ENCODE measurements at places on chromosomes 1 and 21.

DNA sequence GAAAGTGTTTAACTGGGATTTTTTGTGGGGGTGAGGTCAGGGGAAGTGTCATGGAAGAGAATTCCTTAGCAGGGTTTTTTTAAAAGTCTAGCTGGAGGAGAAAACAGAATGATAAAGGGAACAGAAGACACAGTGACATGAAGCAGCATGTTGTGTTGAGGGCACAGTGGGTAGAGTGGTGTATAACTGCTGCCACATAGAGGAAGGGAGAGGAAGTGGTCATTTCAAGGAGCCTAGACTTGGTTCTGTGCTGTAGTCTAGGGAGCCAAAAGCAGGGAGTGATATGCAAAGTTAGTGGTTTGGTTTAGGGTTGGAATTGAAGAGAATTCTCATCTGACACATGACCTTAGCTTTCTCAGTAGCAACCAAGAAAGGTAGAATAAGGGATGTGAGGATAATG lies 10.2 kb downstream of the EEIG2 start:
- DNase-seq, result peak; percentile 32

GRCh38 chr1:53552981-53553733 lies 94.0 kb downstream of the DMRTB1 start:
- no peak for DNase-seq

GRCh38 chr21:34129901-34130715 lies 56.7 kb downstream of the MRPS6 start:
- DNase-seq, result no peak

- peak; percentile 70 for DNase-seq
Measured at GRCh38 chr1:203271018-203271743, 34.1 kb upstream of the BTG2 start.

DNA sequence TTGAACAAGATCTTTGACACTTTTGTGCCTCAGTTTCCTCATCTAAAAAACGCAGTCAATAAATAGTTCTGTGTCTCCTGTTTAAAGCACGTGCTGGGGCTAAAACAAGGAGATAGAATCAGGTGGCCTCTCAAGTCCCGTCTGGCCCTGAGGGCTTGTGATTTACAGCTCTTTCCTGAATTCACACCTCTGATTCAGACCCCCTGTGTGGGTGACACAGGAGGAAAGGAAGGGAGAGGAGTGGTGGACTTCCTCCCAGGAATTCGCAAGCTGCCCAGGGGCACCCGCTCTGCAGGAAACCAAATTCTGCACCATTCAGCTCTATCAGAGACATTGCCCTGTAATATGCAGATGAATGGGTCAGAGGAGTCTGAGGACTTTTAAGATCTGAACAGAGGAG lies 5.2 kb upstream of the PRR9 start:
- no peak for DNase-seq

- no peak for DNase-seq
Measured at GRCh38 chr1:43443197-43443946, 10.4 kb downstream of the HYI start.

DNA sequence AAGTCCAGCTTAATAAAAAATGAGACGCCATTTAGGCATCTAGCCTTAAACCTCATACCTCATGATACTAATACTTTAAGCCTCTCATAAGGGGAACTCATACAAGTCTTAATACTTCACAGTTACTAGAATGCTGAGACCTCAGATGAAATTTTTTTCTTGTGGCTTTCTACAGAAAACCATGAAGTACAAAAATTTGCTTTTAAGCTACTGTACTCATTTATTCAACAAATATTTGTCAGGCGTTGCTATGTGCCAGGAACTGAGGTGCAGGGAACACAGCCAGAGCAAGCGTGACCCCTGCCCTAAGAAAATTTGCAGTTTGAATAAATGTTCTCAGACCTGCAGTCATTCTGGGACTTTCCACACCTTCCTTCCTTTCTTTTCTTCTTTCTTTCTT lies 150.6 kb downstream of the MRPL39 start:
- DNase-seq, result peak; percentile 18

DNA sequence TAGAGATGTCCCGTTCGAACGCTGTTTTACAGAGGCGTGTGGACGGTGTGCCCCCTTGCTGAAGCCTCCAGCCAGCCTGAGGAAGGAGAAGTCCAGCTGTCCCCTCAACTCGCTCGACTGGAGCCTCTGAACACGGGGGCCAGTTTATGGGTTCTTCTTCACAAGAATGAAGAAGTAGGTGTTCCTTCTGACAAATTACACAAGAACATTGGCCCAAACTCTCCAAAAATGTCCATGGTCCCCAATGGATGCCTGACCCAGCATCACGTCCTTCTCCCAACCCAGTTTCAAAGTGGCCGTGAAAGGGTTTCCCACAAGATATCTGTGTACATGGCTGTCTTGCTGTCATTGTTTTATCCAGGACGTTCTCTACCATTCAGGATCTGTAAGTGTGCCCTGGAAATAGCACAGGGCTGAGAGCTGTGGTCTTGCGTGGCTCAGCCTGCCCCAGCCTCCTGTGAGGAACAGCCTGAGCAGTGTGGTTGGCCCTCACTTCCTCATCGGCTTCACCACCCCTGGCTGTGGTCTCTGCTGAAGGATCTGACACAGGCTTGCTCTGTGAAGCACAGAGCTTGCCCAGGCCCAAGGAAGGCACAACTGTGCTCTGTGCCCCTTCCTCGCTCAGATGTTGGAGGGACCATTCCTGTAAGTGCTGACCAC lies 1.0 kb upstream of the S100B start:
- peak; percentile 72 for DNase-seq

DNA sequence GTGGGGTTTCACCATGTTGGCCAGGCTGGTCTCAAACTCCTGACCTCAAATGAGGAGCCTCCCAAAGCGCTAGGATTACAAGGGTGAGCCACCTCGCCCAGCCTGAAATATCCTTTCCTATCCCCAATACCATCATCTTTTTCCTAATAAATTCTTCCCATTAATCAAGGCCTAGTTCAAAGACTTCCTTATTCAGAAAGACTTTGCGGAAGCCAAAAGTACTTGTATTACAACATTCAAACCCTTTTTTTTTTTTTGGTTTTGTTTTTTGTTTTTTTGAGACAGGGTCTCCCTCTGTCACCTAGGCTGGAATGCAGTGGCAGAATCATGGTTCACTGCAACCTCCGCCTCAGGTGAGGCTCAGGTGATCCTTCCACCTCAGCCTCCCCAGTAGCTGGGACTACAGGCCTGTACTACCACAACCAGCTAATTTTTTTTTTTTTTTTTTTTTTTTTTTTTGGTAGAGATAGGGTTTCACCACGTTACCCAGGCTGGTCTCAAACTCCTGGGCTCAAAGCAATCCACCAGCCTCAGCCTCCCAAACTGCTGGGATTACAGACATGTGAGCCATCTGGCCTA lies 7.6 kb downstream of the SLC19A2 start:
- no peak for DNase-seq

DNA sequence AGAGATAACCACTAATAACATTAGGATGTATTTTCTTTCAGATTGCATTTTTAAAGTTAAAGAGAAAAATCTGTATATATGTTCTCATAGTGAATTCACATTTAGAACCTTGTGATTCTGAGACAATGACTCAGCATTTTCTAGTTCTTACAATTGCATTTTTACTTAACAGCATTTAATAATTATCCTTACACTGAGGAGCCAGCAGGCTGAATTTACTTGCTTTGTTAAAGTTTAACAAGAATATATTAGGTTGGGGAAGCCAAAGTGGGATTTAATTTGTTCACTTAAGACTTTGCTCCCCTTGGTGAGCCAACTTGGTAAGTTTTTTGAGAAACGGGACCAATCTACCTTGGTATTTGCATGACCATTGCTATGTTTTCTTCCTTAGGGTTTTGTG lies 4.5 kb downstream of the PATJ start:
- DNase-seq, result no peak

GRCh38 chr1:177091040-177091439 lies 73.5 kb downstream of the ASTN1 start:
- DNase-seq, result no peak

GRCh38 chr1:221334062-221334461 lies 407.8 kb downstream of the DUSP10 start:
- no peak for DNase-seq

- DNase-seq, result peak; percentile 24
Measured at GRCh38 chr1:76868916-76869315, 1.6 kb downstream of the ST6GALNAC5 start.

- DNase-seq, result no peak
Measured at GRCh38 chr1:239805851-239806772, 285.6 kb upstream of the FMN2 start.

DNA sequence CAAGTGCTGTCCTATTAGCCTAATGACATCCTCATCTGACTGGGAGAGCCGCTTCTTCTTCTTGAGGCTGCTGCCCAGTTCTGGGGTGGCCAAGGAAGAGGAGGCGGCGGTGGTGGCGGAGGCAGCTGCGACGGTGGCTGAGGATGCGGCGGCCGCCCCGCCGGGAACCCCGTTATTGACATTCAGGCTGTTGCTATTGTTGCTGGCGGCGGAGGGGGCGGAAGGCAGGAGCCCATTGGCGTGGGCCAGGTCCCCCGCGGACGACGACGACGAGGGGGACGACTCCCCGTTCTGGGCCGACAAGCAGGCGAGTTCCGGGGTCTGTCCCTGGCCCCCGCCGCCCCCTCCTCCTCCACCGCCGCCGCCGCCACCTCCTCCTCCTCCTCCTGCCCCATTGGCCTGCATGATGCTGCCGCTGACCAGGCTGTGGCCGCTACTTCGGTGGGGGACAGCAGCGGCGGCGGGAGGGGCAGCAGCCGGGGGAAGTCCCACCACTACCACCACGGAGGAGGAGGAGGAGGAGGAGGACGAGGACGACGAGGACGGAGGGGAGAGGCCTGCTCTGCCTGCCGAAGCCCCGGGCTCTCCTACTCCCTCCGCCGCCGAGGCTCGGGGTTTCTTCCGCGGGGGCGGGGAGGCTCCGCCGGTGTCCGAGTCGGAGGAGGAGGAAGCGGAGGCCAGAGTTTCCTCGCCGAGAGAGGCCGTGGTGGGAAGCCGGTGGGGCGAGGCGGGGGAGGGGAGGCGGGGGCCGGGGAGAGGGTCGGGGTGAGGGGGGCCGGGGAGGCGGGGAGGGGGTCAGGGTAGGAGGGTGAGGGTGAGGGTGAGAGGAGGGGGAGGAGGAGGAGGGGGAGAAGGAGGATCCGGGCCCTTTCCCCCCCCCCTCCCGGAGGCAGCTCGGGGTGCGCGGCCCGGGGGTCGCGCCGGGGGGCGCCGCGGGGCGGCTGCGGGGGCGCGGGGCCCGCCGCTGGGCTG lies 610 bp downstream of the WDR26 start:
- DNase-seq, result peak; percentile 57

DNA sequence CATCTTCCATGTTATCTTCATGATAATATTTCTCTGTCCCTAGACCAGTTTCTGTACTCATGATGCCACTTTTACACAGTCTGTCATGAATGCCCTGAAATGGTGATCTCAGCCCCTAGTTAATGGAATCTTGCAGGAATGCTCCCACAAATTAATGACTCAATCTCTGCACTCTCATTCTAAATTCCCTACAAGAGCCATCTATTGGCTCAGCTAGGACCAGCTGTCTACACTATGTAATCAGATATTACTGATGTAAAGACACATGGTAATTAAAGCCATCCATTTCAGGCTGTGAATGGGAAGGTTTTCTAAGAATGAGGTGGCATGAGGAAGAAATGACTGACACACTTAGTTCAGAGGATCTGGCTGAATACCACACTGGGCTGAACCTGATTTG lies 199.1 kb upstream of the KCND3 start:
- DNase-seq, result no peak

GRCh38 chr1:3505161-3505560 lies 50.7 kb downstream of the ARHGEF16 start:
- DNase-seq, result no peak

- no peak for DNase-seq
Measured at GRCh38 chr1:233679030-233679429, 65.1 kb downstream of the KCNK1 start.

- DNase-seq, result no peak
Measured at GRCh38 chr21:34770576-34770975, 101.8 kb downstream of the CLIC6 start.

- DNase-seq, result no peak
Measured at GRCh38 chr1:50658459-50659076, 235.3 kb upstream of the DMRTA2 start.

DNA sequence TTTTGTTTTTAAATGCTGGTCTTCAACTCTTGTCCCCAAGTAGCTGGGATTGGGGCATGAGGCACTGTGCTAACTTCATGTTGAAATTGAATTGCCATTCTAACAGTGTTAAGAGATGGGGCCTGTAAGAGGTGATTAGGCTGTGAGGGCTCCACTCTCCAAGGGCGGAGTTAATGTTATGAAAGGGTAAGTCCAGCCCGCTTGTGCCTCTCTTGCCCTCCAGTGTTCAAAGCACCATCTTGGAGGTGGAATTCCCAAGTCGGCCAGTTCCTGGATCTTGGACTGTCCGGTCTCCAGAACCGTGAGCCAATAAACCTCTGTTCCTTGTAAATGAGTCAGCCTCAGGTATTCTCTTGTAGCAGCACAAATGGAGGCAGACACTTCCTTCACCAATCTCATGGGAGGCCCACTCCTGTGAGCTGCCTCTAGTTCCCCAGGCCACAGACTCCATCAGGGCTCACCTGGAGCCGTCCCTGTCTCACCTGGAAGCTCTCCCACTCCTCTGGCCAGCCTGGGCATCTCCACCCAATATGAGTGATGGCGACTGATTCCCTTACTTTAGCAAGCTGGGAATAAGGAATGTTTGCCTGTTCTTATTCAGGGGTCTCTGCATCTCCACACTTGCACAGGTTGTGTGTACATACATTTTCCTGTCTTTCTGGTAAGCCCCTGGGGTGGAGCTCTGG lies 15.5 kb downstream of the IBA57 start:
- DNase-seq, result no peak

DNA sequence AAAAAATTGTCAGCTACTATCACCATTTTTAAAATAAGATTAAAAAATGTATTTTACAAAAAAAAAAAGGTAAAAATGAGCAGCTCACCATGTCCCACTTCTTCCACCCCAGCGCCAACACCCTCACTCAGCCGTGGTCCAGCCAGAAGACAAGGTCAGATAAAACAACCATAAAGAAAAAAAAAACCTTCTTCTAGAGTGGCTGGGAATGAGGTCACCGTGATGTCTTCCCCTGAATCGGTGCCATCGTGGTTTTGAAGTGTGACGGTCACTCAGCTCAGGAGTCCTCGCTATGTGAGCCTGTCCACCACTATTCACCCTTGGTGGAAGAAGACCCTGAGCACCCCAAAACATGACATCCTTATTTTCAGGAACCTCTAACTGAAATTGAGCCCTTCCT lies 38.1 kb downstream of the B3GALT5 start:
- no peak for DNase-seq

DNA sequence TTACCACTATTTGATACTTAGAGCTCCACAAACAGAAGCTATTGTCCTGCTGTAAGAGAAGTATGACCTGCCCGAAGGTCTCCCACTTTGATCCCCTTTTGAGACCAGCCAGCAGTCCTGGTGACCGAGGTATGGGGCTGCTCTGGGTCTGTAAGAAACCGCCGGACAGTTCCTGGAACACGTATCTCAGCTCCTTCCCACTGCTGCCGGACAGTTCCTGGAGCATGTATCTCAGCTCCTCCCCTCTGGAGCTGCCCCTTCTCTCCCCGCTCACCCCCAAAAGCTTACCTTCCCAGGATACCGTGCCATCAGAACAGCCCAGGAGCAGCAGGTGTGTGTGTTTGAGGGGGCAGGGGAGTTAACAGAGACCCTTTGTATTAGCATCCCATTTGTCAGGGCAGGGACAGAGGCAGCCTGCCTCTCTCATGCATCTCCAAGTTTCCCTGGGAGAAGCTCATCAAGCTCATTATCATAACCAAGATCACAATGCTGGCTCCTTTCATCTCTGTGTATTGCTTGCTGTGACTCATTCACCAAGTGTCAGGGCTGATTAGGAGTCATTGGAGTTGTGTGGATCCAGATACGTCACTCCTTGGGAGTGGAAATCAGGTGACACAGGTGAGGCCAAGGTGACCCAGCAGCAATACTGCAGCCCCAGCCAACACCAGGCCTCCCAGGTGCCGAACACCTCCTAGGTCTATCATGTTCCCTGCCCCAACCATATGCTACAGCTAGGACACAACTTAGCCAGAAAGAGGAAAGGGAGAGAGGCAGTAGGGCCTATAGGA lies 25.3 kb downstream of the OPTC start:
- no peak for DNase-seq

Data from GM20000 (cell line).